ENCODE measurements at places on chromosomes 1 and 21. TPM values are rescaled to one million over a fixed set of nuclear protein-coding genes. Genes with fewer than 3 reads are reported as not detected.

GRCh38 chr1:2628191-2628932 lies 4.5 kb downstream of the MMEL1 start:
- no peaks in the 10 kb centered on the region for H3K36me3 ChIP-seq
- H3K27me3 ChIP-seq = no peaks in the 10 kb centered on the region
- no peak overlapping the region for H3K27ac ChIP-seq

DNA sequence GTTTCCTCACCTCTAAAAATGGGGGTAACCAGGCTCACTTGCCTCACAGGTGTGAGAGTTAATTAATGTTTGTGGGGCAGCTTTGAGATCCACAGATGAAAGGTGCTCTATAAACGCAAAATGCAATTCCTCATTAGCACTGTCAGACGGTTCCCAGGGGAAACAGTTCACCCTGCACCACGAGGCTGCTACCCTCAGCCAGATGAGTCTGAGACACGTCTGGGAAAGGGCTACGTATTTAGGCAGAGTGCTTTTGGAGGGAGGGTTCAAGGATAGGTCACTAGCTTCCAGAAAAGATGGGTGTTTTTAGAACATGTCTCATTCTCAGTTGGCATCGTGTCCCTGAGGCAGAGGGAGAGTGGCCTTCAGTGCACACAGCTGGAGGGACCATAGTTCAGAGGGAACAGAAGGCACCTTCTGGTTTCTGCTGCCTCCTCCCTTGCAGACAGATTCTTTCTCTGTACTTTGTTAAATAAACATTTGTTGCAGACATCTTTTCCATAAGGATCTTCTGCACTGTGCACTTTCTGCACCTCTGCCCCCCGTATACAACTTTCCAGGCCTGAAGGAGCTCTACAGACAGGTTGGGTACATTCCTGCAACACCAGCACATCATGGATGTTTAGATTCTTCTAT lies 139.9 kb downstream of the CLIC6 start:
- peaks cover 23% of the 10 kb centered on the region for H3K27me3 ChIP-seq
- no peak for DNase-seq
- no peak overlapping the region for H3K27ac ChIP-seq

DNA sequence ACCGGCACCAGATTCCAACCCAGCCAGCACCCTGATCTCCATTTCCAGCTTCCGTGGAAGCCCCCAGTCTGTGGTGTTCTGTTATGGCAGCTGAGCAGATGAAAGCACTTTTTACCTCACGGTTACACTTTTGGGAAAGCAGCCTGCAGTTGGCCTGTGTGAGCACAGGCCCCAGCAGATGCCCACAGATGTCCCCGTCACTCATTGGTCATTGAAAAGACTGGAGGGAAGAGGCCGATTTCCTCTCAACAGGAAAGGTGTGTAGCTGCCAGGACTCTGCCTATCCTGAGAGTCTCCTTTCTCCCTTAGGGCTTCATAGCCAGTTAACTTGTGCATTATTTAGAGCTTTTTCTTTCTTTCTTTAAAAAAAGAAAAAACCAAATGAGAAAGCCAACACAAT lies 123.0 kb downstream of the PCBP3 start:
- H3K4me3 ChIP-seq = no peak overlapping the region
- H3K27me3 ChIP-seq = no peaks in the 10 kb centered on the region
- no peaks in the 10 kb centered on the region for H3K4me1 ChIP-seq

Gene CRNN
- total RNA-seq = not detected
